ENCODE measurements at places on chromosomes 2 and 18.

- DNase-seq, result no peak
These were observed 274.7 kb downstream of the RND3 start for GRCh38 chr2:150212722-150213171.

- DNase-seq, result no peak
These were observed at the start of gene CAPG for GRCh38 chr2:85409845-85410583. CAPG (minus strand) TSS chr2:85410366; CDS start chr2:85402145, 8,221 bp downstream.

DNA sequence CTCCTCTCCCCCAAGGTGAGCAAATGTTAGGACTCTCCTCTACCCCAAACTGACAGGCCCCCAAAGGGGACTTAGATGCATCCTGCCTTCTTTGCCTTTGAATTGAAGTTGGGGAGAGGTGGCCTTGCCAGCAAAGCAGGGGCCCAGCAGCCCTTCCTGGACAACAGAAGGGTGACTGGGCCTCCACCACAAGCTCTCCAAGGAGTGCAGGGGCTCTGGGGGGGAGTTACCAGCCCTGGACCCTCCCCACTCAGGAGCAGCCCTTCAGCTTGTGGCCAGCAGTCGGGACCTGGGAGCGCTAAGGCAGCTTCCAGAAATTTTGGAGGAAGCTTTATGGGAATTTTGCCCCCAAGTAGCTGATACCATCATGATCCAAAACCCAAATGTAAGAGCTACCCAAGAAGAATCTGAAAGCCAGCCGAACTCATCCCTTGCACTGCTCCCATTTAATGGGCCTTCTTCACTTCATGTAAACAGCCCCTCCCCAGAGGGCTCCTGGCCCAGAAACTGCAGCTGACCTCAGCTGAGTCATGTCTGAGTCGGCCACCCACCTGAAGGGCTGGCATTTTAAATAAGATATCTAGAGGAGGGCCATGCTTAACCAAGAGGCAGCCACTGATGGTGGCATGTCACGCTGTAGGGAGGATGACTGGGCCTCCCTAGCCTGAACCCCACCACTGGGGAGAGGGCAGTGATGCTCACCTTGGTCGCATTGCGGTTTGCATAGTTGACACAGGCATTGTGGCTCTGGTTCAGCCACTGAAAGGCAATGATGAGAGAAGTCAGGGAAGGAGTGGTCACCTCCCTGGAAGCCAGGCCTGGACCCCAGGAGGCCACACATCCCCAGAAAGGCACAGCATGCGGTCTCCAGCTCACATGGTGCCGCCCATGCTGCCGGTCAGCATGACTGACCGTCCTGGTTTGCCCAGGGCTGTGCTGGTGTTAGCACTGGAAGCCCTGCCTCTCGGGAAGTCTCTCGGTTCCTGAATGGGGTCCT, 71.5 kb downstream of the SFXN5 start:
- no peak for DNase-seq

DNA sequence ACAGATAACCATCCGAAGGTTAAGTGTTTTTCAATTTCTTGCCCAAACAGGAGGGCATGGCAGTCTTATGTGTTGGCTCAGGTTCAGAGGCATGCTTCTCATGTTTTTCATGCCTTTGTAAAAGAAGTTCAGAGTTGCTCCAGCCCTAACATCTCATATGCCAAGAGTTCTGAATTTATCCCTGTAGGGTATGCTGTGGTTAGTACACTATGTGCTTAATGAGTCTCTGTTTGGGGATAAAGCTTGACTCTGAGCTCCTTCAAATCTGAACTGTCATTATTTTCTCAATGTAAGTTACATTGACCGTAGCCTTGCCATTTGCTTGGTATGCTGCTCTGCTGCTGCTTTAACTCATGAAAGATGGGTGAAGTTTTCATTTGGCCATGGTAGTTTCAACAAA, 67.9 kb upstream of the PNPT1 start:
- DNase-seq, result no peak

DNA sequence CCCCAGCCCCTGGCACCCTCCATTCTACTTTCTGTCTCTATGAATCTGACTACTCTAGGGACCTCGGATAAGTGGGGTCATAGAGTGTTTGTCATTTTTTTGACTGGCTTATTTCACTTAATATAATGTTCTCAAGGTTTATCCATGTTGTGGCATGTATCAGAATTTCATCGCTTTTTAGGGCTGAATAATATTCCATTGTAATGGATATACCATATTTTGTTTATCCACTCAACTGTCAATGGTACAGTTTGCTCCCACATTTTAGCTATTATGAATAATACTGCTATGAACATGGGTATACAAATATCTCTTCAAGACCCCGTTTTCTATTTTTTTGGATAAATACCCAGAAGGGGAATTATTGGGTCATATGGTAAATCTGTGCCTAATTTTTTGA, 7.4 kb downstream of the TRAF3IP1 start:
- DNase-seq, result no peak

DNA sequence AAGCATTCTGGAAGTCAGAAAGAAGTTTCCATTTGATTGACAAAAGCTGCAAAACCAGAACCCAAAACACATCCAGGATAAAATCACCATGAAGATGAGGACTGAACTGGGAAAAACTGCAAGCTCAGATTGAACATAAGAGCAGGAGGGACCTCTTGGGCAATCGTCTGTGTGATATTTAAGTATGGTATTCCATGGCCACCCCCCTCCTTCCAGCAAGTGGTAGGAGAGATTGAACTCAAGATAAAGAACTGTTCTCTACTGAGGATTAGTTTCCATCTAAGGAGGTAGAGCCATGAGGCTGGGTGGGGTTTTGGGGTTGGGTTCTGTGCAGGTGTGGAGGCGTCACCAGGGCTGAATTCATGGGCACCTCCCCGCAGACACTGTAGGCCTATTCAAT, 251.1 kb downstream of the NCKAP5 start:
- no peak for DNase-seq

- DNase-seq, result no peak
These were observed 45.6 kb downstream of the RAMP1 start for GRCh38 chr2:237904831-237905599.

DNA sequence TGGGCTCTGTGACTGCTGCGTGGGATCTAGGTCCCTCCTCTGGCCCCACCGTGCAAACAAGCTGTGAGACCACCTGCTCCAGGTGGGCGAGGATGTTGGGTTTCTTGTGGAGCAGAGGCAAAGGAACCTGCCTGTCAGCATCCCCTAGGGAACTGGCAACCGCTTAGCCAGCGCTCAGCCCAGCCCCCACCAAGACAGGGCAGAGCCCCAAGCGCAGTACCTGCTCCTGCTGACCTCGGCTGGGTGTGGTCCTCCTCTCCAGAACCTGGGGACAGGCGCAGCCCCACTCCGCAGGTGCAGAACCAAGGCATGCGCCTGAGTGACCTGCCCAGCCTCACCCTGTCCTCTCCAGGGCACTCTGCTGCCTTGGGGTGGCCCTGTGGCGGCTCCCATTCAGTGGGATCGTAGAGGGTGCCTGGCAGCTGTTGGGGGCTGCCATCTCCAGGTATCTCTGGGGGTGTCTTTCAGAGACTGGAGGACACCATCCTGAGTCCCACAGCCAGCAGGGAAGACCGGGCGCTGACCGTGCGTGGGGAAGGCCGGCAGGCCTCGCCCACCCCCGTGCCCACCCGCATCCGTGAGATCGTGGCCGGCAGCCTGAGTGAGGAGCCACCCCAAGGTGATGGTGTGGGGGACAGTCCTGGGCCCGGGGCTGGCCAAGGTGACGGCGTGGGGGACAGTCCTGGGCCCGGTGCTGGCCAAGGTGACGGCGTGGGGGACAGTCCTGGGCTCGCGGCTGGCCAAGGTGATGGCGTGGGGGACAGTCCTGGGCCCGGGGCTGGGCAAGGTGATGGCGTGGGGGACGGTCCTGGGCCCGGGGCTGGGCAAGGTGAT, 12.3 kb downstream of the CROCC2 start:
- DNase-seq, result no peak

GRCh38 chr2:20051532-20052228, at the start of gene LAPTM4A:
LAPTM4A (minus strand) TSS chr2:20051628; CDS start chr2:20051520, 108 bp downstream.
- DNase-seq, result peak; percentile 100

DNA sequence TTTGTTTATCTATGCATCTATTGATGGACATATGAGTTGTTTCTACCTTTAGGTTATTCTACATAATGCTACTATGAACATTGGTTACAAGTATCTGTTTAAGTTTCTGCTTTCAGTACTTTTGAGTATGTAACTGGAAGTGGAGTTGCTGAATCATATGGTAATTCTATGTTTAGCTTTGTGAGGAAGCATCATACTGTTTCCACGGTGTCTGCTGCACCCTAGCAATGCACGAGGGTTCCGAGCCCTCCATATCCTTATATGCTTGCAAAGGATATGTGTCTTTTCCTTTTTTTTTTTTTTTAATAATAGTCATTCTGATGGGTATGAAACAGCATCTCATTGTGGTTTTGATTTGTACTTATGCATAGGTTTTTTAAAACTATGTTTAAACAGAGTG, 83.7 kb downstream of the FMNL2 start:
- no peak for DNase-seq

DNA sequence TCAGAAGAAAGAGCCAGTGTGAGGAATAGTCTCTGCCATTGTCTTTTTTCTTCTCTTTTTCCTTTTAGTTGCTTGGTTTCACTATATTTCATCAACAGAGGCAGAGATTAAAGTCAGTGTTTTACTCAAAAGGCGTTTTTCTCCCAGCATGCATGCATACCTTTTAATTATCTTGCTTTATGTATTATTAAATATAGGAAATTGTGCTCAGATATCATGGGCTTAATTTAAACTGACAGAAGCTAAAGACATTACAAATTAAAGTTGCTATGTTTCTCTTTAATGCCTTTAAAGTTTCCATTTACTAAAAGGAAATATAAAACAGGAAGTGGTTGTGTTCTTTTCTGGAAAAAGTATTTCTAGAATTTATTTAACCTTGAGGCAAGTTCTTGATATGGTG, 223.3 kb upstream of the ATP5MC3 start:
- no peak for DNase-seq

DNA sequence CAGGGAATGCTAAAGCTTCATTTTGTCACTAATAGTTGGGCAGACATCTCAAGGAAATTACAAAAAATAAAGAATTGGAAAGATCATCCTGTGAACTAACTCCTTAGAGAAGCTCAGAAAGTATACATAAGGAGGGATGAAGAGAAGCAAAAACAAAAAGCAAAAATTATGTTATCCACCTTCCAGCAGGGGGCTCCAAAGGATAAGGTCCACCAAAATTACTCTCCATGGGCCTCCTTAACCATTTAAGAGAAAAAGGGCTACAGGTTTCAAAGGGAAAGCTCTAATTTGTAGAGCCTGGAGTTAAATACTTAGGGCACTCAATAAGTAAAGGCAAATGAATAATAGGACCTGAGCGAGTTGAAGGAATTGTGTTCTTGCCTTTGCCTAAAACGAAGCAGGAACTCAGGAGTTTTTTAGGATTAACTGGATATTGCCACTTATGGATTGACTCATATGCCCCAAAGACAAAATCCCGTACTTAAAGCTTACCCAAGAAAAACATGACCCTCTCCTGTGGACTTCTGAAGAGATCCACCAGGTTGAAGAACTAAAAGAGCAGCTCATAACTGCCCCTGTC, 1167.9 kb downstream of the DSC3 start:
- DNase-seq, result peak; percentile 11

GRCh38 chr18:28831476-28831875, 654.5 kb upstream of the CDH2 start:
- no peak for DNase-seq

DNA sequence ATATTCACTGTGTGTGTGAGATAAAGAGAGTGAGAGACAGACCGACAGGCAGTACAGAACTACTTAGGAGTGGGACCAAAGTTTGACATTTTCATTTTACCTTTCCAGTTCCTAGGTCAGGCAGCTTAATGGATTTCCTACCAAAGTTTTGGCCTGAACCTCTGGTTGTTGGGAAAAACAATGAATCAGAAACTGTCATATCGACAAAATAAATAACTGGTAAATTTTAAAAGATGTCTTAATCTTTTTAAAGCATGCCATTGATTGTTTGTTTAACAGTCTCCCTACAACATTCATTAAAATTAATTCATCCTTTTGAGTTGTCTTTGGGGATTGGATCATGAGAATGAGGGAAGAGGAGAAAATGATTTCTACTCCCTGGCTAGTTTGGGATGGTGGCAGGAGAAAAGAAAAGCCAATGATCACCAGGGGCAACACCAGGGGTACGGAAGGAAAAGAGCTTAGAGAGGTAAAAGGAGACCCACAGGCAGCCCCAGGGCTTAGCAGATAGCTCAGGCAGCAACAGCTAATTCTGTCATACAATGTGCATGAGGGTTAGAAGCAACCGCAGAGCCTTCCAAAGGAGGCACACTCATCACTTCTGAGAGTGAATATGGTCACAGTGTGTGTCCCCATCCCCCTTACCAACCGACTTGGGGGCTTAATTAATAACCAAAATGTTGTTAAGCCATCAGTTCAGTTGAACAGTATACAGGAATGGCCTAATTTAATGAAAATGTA, 98.5 kb downstream of the CCDC141 start:
- DNase-seq, result no peak

DNA sequence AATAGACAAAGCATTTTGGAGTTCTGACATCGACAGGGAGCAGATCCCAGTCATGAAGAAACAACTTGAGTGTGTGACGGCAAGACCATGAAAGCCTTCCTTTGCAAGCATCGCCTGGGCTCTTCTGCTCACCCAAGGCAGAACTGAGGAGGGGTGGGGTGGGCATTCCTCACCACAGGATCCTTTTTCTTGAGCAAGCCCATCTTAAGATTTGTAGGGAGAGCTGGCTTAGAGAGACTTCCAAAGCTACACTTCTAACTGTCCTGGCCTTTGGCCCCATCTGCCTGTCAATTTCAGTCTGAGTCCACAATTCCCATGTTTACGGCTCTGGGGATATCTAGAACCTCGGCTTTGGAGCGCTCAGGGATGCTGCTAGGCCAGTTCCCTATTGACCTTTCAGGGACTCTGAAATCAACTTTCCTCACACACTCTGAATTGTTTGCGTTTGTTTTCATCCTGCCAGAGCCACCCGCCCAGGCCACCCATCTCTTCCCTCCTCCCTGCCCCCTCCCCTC, 3.7 kb downstream of the KLHL14 start:
- no peak for DNase-seq

GRCh38 chr18:35331367-35332087, 12.7 kb downstream of the ZNF24 start:
- DNase-seq, result no peak

DNA sequence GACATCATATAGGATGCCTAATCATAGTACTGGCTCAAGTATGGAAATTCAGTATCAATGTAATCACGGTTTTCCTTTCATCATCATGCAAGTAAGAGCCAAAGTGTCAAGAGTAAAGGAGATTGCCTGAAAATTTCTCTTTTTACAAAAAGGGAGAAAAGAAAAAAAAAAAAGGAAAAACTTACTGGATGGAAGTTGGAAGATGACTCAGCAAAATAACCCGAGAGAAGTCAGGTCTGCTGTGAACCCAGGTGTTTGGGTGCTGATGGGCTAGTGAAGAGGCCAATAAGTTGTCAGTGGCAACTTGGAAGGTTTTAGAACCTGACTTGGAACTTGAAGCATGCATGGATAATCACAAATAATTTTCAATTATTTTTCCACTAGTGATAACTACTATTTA, 441.9 kb upstream of the SLC14A2 start:
- no peak for DNase-seq

DNA sequence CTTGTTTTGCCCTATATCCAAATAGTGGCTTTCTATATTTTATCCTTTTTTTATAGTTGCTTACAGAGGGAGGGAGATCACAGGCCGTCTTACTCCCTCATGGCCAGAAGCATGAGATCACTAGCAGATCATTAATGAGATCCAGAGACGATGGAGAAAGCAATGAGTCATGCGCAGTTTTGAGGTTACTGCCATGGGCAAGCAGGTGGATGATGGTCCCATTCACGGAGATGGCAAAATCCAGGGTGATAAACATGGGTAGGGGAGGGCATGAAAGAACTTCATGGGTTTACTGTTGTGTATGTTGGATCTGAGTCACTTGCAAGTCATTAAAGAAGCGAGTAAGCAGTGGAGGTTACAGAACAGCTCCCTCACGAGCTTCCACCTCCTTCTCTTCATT, 60.4 kb downstream of the C18orf63 start:
- DNase-seq, result no peak

GRCh38 chr2:24021122-24021998, 11.5 kb downstream of the MFSD2B start:
- no peak for DNase-seq

Measured in HFF-Myc (cell line).